Brain microvascular endothelial cell (primary cell): ENCODE measurements at places on chromosomes 6 and 20.

GRCh38 chr6:33166811-33167210 lies 25.5 kb downstream of the COL11A2 start:
- no peak for DNase-seq

- no peak for DNase-seq
Observed at GRCh38 chr20:9018346-9018745, 50.5 kb upstream of the PLCB4 start.

DNA sequence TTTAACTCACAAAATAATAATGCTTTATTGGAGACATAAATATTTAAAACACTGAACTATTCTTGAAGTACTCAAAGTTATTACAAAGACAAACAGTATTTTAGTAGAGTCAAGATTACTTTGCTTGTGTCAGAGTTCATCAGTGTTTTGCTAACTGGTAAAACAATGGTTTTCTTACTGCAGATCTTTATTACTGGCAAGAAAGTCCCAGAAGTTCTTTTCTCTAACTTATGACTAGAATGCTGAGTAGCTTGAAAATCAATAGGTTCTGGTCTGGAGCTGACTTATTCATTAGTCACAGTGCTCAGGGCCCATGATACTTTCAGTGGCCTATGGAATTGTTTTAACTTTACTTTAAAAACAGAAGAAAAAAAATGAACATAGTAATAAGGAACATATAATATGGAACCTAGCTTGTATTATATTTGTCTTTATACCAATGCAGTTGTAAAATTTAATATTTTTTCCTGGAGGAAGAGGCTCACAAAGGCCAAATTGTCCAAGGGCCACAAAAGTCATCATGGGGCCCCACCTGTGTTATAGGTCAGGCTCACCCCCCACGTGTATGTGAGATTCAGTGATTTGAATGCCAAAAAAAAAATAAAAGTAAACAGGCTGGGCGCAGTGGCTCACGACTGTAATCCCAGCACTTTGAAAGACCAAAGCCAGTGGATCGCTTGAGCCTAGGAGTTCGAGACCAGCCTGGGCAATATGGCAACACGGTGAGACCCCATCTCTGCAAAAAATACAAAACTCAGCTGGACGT lies 53.3 kb downstream of the PLEKHG1 start:
- no peak for DNase-seq

DNA sequence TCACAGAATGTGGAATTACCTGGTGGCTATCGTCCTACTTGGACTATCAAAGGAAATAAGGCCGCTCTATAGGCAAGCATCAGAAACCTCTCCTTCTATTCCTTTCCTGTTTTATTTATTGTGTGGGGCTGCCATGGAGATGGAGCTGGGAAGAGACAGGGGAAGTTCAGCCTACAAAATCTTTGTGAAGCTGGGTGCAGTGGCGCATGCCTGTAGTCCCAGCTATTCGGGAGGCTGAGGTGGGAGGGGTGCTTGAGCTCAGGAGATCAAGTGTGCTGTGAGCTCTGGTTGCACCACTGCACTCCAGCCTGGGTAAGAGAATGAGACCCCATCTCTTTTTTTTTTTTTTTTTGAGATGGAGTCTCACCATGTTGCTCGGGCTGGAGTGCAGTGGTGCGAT lies 60.3 kb downstream of the KCNB1 start:
- no peak for DNase-seq

GRCh38 chr6:53917464-53917842 lies 122.6 kb downstream of the LRRC1 start:
- DNase-seq = no peak

DNA sequence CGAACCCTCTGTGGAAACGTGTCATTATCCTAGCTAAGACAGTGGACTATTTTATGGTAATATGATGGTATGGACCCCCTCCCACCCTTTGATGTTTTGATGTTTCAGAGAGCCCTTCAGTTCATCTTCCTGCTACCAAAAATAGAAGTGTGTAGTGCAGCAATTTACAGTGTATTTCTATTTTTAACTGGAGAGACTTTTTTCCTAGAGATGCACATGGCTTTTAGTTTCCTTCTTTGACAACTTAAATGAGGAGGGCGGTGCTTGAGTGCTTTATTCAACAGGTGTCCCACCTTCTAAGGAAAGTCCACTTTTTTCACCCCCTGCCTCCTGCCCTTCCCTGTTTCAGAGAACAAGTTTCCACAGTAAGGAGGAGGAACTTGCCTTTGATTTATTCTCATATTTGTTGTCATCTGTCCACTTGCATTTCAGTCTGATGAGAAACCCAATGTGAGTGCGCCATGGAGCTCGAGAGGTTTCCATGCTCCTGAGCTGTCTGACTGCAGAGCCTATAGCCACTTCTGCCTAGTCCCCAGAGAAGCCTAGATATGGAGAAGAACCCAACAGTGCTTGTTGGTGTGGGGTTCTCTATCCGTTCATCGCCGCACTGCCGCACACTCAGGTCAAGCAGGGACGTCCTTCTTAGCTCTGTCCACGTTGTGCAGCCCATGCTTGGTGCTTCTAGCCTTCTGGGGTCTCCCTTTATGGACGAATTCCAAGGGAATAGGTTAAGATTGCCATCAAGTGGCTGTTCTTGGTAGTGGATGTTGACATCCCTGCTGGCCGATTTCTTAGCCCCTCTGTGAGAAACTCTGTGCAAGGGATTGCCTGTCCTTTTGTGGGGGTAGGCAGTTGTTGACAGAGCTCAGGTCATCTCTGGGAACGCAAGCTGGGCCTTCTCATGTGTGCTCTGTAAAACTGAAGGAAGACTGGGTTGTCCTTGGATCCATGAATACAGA lies 144.2 kb downstream of the JARID2 start:
- peak; percentile 62 for DNase-seq

DNA sequence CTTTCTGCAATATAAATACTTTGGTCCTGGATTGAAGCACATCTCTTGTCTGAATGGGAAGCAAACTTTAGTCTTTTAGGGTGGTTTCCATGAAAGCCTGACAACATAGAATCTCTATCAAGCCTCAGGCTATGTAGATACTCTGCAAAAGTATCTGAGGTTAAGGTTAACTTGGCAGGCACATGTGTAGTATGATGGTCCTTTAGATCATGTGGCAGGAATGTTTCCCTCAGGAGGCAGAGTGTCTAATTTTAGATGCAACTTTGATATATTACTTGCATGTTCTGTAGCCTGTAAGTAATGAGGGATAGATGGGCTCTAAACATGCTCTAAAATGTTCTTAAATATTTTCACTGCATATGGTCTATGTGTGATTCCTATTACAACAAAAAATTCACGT lies 8.2 kb downstream of the MYB start:
- no peak for DNase-seq

GRCh38 chr6:105608711-105609374 lies 206.0 kb upstream of the PREP start:
- DNase-seq = peak; percentile 96

DNA sequence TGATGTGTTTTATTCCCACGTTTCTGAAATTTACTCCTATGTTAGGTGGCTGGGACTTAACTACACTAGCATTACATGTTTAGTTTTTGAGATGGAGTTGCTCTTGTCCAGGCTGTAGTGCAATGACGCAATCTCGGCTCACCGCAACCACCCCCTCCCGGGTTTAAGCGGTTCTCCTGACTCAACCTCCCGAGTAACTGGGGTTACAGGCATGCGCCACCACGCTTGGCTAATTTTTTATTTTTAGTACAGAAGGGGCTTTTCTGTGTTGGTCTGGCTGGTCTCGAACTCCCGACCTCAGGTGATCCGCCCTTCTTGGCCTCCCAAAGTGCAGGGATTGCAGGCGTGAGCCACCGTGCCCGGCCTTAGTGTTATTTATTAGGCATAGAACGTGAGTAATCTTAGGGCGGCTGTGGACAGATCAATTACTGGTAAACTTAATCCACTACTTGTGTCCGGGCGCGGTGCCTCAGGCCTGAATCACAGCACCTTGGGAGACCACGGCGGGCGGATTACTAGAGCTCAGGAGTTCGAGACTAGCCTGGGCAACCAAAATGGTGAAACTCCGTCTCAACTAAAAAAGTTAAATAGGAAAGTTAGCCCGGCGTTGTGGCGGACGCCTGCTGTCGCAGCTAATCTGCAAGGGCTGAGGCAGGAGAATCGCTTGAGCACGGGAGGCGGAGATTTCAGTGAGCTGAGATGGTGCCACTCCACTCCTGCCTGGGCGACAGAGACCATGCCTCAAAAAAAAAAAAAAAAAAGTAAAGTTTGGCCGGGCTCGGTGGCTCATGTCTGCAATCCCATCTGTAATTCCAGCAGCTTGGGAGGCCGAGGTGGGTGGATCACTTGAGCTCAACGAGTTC lies 123.7 kb upstream of the BTN3A2 start:
- DNase-seq = peak; percentile 78

DNA sequence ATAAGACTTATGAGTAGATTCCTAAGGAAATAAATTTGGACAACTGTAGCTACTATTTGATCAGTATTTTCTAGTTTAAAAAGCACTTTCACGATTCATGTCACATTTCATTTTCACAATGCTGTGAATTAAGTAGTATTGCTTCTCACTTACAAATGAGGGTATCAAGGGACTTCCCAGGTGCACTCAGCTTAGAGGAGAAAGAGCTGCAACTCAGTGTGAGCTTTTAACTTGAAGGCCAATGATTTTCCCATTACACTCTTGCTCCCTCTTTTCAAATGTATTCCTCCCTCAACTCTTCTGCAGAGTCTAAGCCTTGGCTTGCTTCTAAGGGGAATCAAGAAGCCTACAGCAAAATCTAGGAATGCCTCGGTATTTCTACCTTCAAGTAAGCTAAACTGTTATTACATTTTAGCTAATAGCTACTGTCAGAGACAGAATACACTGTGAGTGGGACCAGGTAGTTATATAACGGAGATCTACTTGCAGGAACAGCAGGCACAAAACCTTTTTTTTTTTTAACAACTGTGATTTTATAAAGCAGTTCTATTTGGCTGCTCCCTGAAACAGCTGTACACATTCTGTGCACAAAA lies 339.0 kb downstream of the SYNE1 start:
- no peak for DNase-seq

- no peak for DNase-seq
Observed at GRCh38 chr6:69866351-69866769, at the start of gene COL19A1. COL19A1 (plus strand) TSS chr6:69866556; CDS start chr6:69879568, 13,012 bp downstream.

- DNase-seq = no peak
Observed at GRCh38 chr6:24768361-24768760, 6.4 kb upstream of the GMNN start.

DNA sequence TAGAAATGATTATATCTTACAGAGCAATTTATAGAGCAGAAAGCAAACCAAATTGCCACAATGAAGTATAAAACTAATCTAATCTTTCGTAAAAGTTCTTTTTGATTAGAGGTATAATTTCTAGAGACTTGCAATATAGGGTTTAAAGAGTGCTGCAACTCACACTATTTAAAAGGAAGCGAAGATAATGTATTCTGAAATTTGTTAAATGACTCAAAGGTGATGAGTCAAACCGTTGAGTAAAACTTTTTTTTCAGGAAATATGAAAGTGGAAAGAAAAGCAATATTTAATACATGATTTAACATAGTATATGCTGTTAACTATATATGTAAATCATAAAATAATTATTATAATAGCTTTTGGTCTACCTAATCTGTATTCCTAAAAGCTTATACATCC lies 133.6 kb downstream of the SYNE1 start:
- no peak for DNase-seq

DNA sequence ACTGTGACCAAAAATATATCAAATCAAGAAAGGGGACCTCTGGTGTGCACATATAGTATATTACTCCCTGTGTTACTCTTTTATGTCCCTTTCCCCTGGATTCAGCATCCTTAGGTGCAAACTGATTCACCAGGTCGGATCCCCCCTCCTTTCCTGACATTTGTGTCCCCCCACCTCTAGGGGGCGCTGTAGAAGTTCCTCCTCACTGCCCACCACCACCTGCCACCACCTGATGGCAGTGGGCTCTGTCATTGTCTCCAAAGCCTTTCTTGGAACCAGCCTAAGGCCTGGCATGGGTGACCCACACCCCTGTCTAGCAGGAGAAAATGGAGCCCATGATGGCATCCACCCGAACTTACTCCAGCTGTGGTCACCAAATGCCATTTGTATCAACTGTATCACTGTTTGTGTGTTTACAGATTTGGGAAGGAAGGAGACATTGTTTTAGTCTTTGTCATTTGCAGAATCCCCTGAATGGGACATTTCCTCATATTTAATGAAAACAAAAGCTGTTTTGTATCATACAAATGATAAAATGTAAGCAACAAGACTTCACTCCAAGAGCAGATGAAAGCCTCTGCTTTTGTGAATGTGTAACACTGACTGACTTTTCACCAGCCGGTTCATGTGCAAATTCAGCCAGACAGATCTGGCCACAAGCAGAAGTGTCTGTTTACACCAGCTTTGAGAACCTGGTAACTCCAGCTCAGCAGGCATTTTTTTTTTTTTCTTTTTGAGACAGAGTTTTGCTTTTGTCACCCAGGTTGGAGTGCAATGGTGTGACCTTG lies 66.2 kb downstream of the ARMC2 start:
- no peak for DNase-seq

GRCh38 chr6:6560909-6561308 lies 27.6 kb upstream of the LY86 start:
- no peak for DNase-seq

- DNase-seq = no peak
Observed at GRCh38 chr20:14986656-14987055, 649.2 kb upstream of the FLRT3 start.

DNA sequence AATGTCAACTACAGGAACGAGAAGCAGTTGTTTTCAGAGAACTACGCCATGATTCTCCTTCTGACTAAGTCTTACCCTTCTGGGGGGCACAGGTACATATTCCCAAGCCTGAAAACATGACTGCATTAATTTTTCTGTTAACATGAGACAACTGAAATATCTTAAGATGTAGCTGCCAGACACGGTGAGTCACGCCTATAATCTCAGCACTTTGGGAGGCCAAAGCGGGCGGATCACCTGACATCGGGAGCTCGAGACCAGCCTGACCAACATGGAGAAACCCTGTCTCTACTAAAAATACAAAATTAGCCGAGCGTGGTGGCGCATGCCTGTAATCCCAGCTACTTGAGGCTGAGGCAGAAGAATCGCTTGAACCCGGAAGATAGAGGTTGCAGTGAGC lies 21.7 kb downstream of the TBC1D20 start:
- DNase-seq = peak; percentile 28

- DNase-seq = no peak
Observed at GRCh38 chr6:87397656-87398055, 10.1 kb upstream of the CFAP206 start.

DNA sequence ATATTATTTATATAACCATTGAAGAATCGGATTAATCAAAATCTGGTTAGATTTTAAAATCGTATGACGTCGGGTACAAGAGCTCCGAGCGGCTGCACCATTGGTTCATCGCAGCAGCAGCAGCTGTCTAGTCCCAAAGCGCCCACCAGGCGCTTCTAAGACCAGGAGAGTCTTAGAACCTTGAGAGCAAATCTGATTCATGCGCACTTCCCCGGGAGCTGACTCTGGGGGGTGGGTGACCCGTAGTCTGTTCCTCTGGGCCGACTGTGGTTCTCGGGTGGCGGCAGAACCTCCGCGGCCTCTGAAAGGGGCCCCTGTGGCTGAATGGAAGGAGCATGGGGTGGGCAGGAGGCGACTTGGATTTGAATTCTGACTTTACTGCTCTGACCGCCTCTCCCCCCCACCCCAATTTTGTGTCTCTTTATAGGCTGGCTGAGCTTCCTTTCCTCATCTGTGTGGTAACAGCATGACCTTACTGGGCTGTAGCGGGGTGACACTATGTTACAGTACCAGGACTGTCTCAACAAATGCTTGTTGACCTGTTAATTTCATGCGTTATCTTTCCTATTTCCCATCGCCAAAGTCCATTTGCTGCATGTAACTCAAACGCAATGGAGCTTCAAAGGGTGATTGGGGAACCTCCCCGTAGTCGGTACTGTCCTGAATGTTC lies 119.7 kb downstream of the RTN4IP1 start:
- DNase-seq = peak; percentile 29

GRCh38 chr6:105573138-105573537 lies 170.3 kb upstream of the PREP start:
- no peak for DNase-seq
